ENCODE measurements at places on chromosomes 7 and 10.

DNA sequence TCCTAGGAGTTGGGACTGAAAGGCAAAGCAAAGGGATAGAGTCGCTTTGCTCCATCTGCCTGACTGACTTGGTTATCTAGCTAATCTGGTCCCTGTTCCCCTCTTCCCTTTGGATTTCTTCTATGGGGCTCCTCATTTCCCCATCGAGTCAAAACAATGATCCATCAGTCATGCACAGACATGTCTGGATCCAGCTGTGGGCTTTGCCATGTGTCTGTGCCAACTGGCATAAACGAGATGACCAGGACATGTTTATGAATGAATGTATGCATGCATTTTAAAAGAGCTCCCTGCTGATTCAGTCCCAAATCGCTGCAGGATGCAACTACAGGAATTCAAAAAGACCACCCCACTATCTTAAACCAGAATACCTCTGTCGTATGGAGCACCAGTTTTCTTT, 122.0 kb downstream of the ARL4A start:
- DNase-seq = no peak

DNA sequence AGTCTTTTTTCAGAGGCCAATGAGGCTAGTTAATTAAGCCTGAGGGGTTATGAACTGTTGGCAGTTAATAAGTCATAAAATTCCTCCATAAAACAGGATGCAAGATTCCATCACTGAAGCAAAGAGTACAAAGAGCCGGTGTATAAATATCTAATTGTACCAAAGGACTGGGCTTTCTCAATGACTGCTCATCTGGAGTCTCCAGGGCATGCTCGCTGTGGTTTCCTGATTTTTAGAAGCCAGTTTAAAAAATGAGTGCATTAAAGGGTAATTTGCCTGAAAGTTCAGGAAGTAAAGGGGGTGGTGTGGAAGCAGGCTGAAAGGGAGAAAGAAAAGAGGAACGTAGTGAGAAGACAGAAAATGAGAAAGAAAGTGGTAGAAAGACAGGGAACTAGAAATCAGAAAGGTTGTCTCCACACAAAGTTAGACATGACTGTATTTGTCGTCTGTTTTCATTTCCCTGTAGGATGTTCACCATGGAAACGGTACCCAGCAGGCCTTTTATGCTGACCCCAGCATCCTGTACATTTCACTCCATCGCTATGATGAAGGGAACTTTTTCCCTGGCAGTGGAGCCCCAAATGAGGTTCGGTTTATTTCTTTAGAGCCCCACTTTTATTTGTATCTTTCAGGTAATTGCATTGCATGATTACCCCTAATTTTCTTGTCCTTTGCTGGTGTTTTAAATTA, 282.3 kb downstream of the TWIST1 start:
- DNase-seq = no peak

DNA sequence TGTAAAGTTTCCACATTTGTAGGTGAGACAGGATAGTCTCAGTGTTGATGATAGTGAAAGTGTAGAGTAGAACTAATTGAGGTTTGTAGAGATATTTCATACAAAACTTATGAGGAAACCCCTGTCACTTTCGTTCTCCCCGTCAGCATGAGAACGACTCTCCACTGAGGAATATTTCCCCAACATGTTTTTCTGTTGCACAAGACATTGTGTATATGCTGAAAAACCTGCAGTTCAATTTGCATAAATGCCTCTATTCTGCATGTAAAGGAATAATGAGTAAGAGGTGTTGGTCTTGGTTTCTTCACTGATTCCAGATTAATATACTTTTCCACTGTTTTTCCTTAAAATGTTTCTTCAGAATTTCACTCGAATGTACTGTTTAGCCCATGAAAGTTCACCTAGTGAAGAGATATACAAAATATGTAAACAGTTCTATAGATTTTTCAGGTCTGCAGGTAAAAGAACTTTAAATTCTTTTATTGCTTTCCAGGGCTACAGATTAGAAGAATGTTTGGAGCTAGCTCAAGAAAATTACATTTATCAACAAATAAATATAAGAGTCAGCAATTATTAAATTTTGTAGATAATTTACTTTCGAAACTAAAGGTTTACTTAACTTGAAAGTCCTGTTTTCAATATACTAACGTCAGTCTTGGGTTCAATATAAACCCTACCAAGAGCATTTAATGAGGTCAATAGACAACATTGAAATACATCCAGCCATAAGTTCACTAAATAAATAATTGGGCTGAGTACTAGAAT, 37.2 kb downstream of the HEPACAM2 start:
- no peak for DNase-seq

DNA sequence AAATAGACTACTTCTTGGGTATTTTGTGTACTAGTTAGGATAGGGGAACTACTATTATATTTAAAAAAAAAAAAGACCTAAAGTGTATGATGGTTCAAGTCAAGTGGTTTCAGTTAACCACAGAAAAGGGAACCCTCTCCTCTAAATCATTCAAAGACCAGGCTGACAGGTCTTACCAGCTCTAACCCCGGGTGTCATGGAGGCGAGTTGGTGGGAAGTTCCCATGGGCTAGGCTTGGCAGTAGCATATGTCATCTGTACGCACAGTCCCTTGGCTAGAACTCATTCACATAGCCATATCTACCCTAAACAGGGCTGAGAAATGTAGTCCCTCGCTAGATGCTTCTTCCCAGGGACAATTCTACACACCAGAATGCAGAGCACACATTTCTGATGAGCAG, 37.7 kb upstream of the KCNMA1 start:
- no peak for DNase-seq

DNA sequence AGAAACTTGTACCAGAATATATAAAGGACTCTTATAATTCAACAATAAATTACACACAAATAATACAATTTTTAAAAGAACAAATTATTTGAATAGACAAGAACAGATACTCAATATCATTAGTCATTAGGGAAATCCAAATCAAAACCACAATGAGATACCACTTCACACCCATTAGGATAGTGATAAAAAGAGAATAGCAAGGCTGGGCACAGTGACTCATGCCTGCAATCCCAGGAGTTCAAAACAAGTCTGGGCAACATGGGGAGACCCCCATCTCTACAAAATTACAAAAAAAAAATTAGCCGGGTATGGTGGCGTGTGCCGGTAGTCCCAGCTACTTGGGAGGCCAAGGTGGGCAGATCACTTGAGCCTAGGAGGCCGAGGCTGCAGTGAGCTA, 52.2 kb upstream of the KCNIP2 start:
- DNase-seq = no peak

DNA sequence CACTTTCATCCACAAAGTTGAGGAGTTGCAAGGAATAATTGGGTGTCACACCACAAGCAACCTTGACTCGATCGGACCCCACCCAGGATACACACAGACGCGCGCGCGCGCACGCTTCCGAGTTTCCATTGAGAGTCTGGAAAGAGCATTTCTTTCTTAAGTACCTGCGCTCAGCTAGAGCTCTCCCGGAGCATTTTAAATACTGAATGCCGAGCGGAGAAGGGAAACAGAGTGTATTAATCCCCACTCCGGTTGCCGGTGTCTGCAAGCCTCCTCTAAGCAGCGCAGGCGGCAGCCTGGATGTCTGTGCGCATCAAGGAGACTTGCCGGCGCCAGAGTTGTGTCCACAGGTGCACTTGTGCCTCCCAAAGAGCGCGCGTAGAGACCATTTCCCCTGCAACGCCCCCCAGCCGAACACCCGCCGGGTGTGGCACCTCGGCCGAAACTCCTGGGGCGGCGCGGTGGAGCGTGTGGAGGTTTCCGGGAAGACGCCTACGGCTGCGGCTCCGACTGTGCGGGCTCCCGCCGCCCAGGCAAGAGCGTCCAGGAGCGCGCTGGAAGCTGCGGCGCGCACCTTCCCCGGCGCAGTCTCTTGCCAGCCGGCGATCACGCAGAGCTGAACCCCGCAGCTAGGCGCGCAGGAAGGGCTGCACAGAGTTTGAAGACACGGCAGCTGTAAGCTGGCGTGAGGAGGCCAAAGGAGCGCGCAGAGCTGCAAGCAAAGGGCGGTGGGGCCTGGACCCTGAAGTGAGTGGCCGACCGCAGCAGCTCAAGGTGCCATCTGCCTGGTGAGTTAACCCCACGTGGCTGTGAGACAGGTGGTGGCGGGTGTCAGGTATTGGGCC, 1.1 kb upstream of the FEZF1 start:
- DNase-seq = no peak

- no peak for DNase-seq
These were observed 576.1 kb upstream of the LRRTM3 start for GRCh38 chr10:66349726-66350125.

DNA sequence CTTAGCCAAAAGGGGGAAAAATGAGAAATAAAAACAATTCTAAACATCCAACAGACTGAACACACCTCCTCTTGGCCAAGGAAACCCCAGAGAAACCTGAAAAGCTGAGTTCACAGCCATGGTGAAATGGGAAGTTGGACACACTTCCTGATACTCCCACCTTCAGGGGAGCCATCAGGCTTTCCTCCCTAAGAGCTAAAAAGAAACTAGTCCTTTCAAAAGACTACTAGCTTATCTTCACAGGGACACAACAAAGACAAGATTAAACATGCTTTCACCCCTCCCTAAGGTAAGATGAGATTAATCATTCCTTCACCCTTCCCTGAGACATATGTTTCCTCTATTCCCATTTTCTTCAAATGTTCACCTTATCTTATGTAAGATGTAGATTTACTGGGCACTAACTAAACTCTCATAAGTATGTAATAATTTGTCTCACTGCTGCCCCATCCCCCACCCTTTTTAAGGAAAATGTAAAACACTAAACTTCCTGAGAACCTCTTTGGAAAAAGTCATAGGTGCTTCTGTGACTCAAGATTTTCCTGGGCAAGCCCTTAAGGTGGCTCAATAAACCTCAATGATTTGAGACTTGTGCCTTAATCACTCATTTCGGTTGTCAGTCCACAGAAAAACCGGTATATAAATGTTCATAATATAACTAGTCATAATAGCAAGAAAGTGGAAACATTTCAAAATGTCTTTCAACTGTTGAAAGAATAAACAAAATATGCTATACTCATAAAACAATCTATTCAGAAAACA, 40.5 kb downstream of the HTR7 start:
- DNase-seq = no peak

- no peak for DNase-seq
These were observed 46.0 kb downstream of the INSIG1 start for GRCh38 chr7:155343661-155344121.

GRCh38 chr7:116231949-116232348, 21.6 kb downstream of the TES start:
- DNase-seq = no peak

- no peak for DNase-seq
These were observed 44.8 kb upstream of the TARP start for GRCh38 chr7:38318241-38318640.

GRCh38 chr7:22452142-22452959, 47.6 kb downstream of the STEAP1B start:
- no peak for DNase-seq

GRCh38 chr7:142407939-142408570, 150.2 kb upstream of the PRSS58 start:
- DNase-seq = no peak

DNA sequence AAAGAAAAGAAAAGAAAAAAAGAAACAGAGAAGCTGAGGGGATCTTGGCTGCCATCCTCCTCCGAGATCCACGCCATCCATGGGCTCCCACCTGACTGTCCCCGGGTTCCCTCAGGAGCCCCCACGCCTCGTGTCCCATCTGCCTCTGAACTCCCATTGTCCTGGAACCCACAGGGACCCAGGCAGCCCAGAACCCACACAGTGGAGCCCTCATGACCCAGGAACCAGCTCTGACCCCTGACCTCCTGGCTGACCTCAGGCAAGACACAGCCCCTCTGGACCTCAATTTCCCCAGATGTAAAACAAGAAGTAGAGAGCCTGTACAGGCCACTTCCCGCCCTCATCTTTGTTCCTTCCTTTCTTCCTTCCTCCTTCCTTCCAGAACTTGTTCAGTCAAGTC, 40.4 kb downstream of the RASGEF1A start:
- no peak for DNase-seq

DNA sequence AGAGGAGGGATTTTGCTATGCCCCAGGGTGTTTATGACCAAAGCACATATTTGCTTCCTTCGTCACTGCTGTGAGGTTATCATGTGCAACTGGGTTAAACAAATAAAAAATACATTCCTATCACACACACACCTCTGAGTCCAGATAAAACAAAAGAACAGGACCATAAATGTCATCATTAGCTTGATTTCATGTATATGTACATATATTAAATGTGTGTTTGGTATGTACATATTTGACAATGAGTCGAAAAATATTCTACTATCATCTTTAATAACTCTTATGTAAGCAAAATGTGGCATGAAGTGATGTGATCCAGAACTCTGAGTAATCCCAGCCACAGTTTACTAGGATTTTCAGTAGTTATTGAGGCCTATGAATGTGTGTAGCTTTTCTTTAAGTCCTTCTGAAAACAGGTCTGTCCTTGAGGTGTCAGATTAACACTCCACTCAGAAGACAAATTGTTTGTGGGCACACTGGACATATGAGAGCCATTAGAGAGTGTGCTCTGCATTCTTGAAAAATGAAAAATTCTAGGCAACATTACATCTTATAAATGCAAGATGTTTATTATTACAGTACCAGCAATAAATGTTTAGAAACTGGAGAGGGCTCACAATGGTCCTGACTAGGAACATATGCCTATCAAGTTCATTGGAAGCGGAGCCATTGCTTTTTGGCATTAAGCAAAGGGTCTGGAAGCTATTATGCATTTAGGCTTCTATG, 335.1 kb upstream of the SEMA3A start:
- DNase-seq = no peak

DNA sequence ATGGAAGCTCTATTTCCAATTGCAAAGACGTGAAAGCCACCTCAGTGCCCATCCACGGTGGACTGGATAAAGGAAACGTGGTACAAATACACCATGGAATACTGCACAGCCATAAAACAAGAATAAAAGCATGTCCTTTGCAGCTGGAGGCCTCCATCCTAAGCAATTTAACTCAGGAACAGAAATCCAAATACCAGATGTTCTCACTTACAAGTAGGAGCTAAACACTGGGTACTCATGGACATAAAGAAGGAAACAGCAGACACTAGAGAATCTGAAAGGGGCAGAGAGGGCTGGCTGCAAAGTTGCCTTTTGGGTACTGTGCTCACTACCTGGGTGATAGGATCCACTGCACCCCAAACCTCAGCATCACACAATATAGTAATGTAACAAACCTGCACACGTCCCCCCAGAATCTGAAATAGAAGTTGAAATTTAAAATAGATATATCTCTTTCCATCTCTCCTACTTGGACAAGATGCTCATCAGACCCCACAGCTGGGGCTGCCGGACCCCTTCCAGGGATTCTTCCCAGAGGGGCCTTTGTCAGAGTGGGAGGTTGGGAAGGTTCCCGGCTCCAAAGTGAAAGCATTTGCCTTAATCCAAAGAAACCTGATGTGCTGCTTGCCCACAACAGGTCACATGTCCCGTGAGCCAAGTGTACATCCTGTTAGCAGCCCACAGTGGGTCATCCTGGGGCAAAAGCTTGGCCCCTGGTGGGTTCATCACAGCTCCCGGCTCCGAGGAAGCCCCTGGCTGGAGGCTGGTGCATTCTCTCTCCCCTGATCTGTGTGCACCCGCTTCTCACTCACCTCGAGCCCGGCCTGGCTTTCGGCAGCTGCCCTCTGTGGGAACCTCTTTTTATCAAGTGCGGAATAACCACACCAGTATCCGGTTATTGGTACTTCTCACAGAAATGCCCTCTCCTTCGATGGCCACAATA, 172.3 kb upstream of the PPP2R2D start:
- DNase-seq = no peak

GRCh38 chr10:131021246-131021895, 290.1 kb downstream of the TCERG1L start:
- DNase-seq = no peak

GRCh38 chr7:2248984-2249694, 7.1 kb downstream of the NUDT1 start:
- DNase-seq = no peak

All from T-helper 2 cell (primary cell).